ENCODE measurements at places on chromosomes 3 and 15.

GRCh38 chr15:89341316-89342005 lies 6.8 kb upstream of the POLG start:
- no peak for DNase-seq

- DNase-seq: no peak
Observed at GRCh38 chr3:126753191-126754160, 49.4 kb downstream of the CHCHD6 start.

DNA sequence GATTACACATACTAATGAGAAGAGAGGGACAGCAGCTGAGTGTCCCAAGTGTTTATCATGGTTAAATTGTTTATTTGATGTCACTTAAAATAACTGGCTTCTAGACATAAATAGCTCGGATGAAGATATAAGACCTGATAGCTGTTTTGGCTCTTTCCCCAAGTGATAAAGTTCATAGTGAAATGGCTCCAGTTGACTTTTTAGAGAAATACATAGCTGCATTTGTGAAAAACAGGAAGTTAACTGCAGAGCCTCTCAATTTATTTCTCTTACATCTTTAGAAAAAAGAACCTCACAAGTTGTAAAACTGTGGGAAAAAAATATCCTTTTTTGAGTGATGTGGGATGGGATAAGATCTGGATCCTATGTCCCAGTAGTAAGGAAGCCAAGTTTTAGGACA lies 332.9 kb upstream of the RASGRP1 start:
- DNase-seq: no peak

DNA sequence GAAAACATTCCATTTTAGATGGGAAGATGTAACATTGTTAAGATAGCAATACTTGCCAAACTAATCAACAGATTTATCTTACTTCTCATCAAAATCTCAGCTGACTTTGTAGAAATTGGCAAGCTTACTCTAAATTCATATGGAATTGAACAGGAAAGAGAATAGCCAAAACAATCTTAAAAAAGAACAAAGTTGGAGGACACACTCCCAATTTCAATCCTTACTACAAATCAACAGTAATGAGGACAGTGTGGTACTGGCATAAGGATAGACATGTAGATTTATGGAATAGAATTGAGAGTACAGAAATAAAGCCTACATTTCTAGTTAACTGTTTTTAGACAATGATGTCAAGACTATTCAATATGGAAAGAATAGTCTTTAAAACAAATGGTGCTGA lies 308.3 kb downstream of the SUCLG2 start:
- DNase-seq: no peak

DNA sequence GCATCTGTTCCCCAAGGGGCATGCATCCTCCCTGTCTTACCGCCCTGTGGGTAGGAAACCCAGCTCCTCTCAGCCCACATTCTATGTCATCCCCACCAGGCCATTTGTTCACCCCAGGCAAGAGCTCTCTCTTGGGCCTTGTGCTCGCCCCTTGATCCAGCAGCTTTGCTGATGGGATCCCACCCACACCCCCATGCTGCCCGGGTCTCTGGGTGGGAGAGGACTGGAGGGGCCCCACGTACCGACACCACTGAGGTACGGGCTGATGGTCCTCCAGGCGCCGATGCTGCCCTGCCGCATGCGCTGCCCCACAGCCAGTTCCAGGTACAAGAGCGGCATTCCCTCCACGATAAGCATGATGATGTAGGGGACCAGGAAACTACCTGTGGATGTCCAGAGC lies 14.5 kb downstream of the SLC6A20 start:
- DNase-seq: no peak

GRCh38 chr15:48046813-48047438 lies 73.9 kb upstream of the SLC24A5 start:
- peak; percentile 65 for DNase-seq

GRCh38 chr3:72786668-72787067 lies 61.6 kb downstream of the SHQ1 start:
- no peak for DNase-seq

- no peak for DNase-seq
Observed at GRCh38 chr3:131591394-131592014, 88.7 kb upstream of the MRPL3 start.

DNA sequence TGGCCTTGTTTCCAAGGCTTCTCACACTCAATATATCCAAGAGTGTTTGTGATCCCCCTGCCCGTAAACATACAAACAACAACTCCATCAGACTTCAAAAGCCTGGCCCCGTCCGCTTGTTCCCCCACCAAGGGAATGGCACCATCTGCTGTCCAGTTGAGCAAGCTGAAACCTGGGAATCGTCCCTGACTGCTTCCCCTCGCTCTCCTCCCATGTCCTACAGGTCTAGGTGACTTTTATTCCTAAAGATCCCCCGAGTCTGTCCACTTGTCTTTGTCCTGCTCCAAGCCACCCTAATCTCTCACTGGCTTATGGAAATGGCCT lies 27.9 kb upstream of the FAM174B start:
- peak; percentile 5 for DNase-seq

GRCh38 chr15:76433798-76434400 lies 97.3 kb downstream of the ISL2 start:
- no peak for DNase-seq

DNA sequence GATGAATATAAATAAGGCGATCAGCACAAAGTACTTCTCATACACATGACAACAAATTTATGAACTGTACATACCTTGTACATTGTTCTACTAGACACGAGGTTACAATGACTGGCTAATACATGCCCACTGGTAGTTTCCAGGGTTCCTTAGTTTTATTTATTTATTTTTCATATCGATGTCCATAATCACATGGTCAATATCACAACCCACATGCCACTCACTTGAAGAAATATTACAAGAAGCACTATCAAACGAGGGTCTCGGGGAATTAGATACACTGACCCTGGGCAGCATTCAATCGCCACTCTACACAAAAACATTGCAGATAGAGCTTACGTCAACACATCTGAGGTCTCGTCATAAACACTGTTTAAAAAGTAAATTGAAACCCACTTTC lies 21.2 kb upstream of the WNT5A start:
- DNase-seq: no peak

DNA sequence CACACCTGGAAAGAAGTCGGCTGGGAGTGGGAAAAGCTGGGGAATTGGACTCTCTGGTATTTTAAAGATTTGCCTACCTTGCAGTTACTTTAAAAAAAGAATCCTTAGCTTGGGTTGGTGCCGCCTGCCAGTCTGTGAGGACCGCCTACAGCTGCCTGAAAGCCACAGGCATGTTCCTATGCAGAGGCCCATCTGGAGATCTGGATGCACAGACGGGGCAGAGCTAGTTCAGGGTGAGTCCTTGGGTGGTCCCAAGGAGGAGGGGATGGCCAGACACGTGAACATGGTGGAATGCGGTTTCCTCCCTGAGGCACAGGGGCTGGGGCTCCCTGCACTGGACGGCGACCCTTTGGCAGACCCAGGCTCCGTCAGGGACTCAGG lies 113.2 kb upstream of the IQSEC1 start:
- no peak for DNase-seq

DNA sequence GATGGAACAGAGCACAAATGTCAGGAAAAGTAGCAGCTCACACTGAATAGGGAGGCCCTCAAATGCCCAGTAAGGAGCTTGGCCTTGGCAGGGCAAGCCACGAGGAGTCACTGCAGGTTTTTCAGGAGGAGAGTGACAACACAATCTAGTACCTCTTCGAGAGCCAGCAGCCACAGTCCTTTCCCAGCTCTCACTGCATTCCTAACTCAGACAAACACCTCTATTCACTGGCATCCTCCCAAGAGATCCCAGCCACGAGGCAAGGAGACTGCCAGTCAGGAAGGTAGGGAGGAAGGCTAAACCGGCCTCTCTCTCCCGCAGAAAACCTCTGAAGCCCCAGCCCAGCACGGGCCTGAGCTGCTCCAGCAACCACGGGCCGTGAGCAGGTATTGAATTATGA lies 146.0 kb upstream of the SMAD3 start:
- no peak for DNase-seq

DNA sequence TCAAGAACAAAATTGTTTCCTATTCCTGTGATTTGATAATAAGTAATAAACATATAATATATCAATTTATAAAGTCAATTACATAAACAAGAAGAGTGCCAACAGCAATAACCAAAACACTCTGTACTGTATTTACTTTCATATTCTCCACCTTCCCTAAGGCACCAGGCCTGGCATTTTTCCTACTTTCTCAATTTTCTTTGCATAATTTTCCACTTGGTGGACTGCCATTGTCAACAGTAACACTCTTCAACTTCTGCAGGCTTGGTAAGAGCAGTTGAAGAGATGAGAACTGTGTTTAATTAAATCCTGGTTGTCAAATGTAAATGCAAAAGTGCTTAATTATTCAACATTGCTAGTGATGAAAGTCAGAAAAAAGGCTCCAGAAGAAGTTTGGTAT lies 229.8 kb upstream of the PLSCR5 start:
- DNase-seq: no peak

GRCh38 chr3:29892976-29893554 lies 612.2 kb downstream of the RBMS3 start:
- no peak for DNase-seq

GRCh38 chr3:148318240-148318639 lies 379.5 kb upstream of the AGTR1 start:
- no peak for DNase-seq

GRCh38 chr15:62413786-62414185 lies 248.7 kb upstream of the C2CD4B start:
- no peak for DNase-seq

GRCh38 chr3:150050510-150050909 lies 79.8 kb upstream of the PFN2 start:
- DNase-seq: no peak

DNA sequence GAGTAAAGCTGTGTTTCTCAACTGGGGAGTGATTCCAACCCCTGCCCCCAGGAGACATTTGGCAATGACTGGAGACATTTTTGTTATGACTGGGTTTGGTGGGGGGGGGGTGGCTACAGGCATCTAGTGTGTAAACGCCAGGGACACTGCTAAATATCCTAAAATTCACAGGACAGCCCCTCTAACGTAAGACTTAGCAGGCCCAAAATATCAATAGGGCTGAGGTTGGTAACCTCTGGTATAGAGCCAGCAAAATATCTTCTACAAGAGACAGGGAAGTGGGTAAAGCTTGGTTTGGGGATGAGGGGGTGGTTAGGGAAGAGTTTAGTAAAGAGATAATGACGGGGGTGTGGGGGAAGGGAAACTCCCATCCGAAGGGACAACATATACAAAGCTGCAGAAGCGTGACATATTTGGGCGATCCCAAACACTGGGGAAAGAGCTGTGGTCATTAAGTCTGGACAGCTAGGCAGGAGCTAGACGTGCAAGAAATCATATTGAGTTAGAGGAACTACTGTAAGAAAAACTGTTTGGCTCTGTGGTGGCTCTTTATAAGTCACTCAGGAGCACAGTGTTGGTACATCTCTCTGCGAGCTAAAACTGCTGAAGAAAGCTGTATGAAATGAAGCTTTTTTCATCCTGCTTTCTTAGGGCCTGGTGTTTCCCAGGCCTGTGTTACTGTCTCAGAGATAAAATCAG lies 697 bp upstream of the TRIM69 start:
- DNase-seq: no peak

GRCh38 chr3:46080124-46080968 lies 53.1 kb upstream of the XCR1 start:
- no peak for DNase-seq

GRCh38 chr3:158165141-158165655 lies 55.3 kb downstream of the RSRC1 start:
- no peak for DNase-seq

GRCh38 chr3:64829331-64829730 lies 141.5 kb upstream of the ADAMTS9 start:
- DNase-seq: no peak

GRCh38 chr3:172111163-172111562 lies 71.8 kb downstream of the FNDC3B start:
- DNase-seq: no peak

Measured in NCI-H1436 (cell line).